ENCODE measurements at places on chromosomes 13 and 19. TPM values are rescaled to one million over a fixed set of nuclear protein-coding genes. Genes with fewer than 3 reads are reported as not detected.

The GAS6 gene
- 70.0 TPM for total RNA-seq

The PRTN3 gene
- not detected for total RNA-seq

The ZNF835 gene
- total RNA-seq, result under 0.01 TPM

The ZNF626 gene
- total RNA-seq, result 14.7 TPM

The LPAR6 gene
- 24.5 TPM for total RNA-seq

The TMEM59L gene
- total RNA-seq, result 0.79 TPM

The MYPOP gene
- total RNA-seq, result 0.53 TPM

The RNASEH2B gene
- total RNA-seq, result 35.0 TPM

The PABPC3 gene
- under 0.01 TPM for total RNA-seq

The C19orf44 gene
- 1.1 TPM for total RNA-seq

The VSTM2B gene
- total RNA-seq, result not detected

The RNF17 gene
- not detected for total RNA-seq

The CD33 gene
- total RNA-seq, result not detected

The TNFSF9 gene
- total RNA-seq, result 4.6 TPM

The ZNF471 gene
- total RNA-seq, result 3.1 TPM

The ODAD3 gene
- total RNA-seq, result not detected

The CYP2B6 gene
- total RNA-seq, result not detected

The POSTN gene
- total RNA-seq, result 1.5 TPM

The CUL4A gene
- 104 TPM for total RNA-seq

The ZNF8 gene
- 2.3 TPM for total RNA-seq

The PIAS4 gene
- total RNA-seq, result 10.0 TPM

The LIM2 gene
- not detected for total RNA-seq

The NMRK2 gene
- total RNA-seq, result not detected

The PSG7 gene
- total RNA-seq, result not detected

The URAD gene
- total RNA-seq, result not detected

The MEIOSIN gene
- total RNA-seq, result not detected

The WDR87 gene
- not detected for total RNA-seq

The EMP3 gene
- total RNA-seq, result 9.0 TPM

The CPB2 gene
- total RNA-seq, result not detected

The SHISA2 gene
- total RNA-seq, result 0.51 TPM

The JAK3 gene
- 0.26 TPM for total RNA-seq

The CCDC122 gene
- total RNA-seq, result 11.9 TPM

The TNFAIP8L1 gene
- total RNA-seq, result 0.51 TPM

The LHB gene
- total RNA-seq, result not detected

The ERICH6B gene
- total RNA-seq, result not detected

The ZNF304 gene
- 12.7 TPM for total RNA-seq

The EID2B gene
- 0.79 TPM for total RNA-seq
